ENCODE measurements at places on chromosomes 5 and 9. TPM values are rescaled to one million over a fixed set of nuclear protein-coding genes. Genes with fewer than 3 reads are reported as not detected.

GRCh38 chr9:110033869-110034268 lies 174.1 kb downstream of the C9orf152 start:
- H3K4me3 ChIP-seq: no peak overlapping the region
- H3K27me3 ChIP-seq: no peaks in the 10 kb centered on the region
- no peak for DNase-seq
- H3K36me3 ChIP-seq: no peaks in the 10 kb centered on the region

DNA sequence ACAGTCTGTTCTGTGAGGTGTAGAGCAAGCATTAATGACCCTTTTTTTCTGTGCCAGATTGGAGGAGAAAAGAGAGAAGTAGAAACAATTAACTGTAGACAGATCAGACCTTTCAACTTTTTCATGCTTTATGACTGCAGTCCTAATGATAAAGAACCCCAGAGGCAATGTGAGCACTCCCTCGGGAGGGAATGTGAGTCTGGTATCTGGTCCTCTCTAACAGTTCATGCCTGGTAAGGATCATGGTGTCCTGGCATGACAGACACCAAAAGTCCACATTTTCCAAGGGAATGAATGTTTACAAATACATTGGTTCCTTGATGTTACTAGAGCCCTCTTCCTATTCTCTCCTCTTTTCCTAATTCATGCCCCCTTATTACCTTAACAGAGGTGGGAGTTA lies 70.3 kb downstream of the MTAP start:
- DNase-seq: no peak
- no peak overlapping the region for H3K27ac ChIP-seq
- H3K4me1 ChIP-seq: peaks cover 3% of the 10 kb centered on the region

DNA sequence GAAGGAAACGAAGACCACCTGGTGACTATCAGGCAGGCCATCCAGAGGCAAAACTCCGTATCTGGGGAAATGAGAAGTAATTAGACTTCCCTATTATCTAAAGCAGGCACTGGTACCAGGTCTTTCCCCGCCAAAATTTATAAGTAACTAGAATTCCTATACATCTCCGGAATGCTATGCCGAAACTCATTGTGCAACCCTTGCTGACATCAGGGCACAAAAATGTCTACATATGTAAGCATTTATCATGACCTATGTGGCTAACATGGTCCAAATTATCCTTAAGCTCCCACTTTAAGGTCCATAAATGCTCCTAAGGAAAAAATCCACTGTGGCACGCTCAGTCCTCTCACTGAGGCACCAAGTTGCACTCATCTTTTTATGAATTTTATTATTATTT lies 17.8 kb downstream of the ACTL7B start:
- H3K27ac ChIP-seq: no peak overlapping the region
- peaks cover 31% of the 10 kb centered on the region for H3K4me1 ChIP-seq
- no peaks in the 10 kb centered on the region for H3K27me3 ChIP-seq
- no peak for DNase-seq
- H3K36me3 ChIP-seq: no peaks in the 10 kb centered on the region

- H3K27ac ChIP-seq: no peak overlapping the region
- H3K27me3 ChIP-seq: no peaks in the 10 kb centered on the region
- H3K4me3 ChIP-seq: no peak overlapping the region
- DNase-seq: no peak
- H3K4me1 ChIP-seq: peaks cover 33% of the 10 kb centered on the region
Observed at GRCh38 chr5:102289251-102289899, 6.7 kb downstream of the SLCO4C1 start.

- peaks cover 3% of the 10 kb centered on the region for H3K27me3 ChIP-seq
- H3K4me3 ChIP-seq: no peak overlapping the region
- no peaks in the 10 kb centered on the region for H3K4me1 ChIP-seq
- H3K27ac ChIP-seq: no peak overlapping the region
- DNase-seq: no peak
Observed at GRCh38 chr5:163645421-163646416, 140.3 kb downstream of the MAT2B start.

GRCh38 chr5:173953528-173954090 lies 35.4 kb upstream of the C5orf47 start:
- H3K36me3 ChIP-seq: peaks cover 75% of the 10 kb centered on the region
- H3K4me1 ChIP-seq: no peaks in the 10 kb centered on the region
- no peaks in the 10 kb centered on the region for H3K27me3 ChIP-seq
- no peak for DNase-seq
- no peak overlapping the region for H3K27ac ChIP-seq
- H3K4me3 ChIP-seq: no peak overlapping the region

DNA sequence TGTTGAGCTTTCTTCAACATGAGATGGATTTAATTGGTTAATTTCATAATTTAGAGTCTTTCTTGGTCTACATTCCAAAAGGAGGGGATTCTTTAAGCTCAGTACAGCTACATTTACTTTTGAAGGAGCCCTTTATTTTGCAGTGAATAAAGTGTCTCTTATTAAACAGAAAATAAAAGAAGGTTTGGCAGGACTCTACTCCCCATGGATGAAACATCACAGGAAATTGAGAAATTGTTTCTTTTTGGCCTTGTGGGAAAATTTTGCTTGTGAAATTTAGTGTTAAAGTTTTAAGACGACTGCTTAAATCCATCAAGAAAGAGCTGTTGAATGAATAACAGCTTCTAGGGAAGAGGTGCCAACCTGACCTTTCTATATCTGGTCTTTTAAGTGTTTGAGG lies 187.7 kb downstream of the NTRK2 start:
- H3K4me3 ChIP-seq: no peak overlapping the region
- no peaks in the 10 kb centered on the region for H3K36me3 ChIP-seq
- no peaks in the 10 kb centered on the region for H3K4me1 ChIP-seq
- H3K27me3 ChIP-seq: no peaks in the 10 kb centered on the region

DNA sequence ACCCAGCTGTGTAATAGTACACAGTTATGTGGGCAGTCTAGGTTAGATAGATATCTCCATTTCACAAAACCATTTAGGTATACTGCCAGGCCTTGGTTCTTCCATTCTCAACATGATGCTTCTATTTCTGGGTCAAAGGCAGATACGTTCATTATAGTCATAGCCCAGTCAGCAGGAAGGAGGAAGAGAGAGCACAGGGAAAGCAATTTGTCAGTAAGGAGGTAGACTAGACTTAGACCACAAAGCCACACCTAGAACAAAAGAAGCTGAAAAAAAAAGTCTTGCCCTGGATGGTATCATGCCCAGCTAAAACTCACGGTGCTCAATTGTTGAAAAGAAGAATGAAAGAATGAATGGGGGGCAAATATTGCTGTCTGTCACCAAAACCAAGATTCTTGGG lies 7.6 kb downstream of the INVS start:
- no peak for DNase-seq
- no peak overlapping the region for H3K27ac ChIP-seq
- H3K4me3 ChIP-seq: no peak overlapping the region
- no peaks in the 10 kb centered on the region for H3K4me1 ChIP-seq
- no peaks in the 10 kb centered on the region for H3K27me3 ChIP-seq

- H3K27me3 ChIP-seq: no peaks in the 10 kb centered on the region
- H3K36me3 ChIP-seq: peaks cover 3% of the 10 kb centered on the region
- H3K4me3 ChIP-seq: no peak overlapping the region
- DNase-seq: no peak
Observed at GRCh38 chr9:5835808-5836207, 2.9 kb upstream of the ERMP1 start.

DNA sequence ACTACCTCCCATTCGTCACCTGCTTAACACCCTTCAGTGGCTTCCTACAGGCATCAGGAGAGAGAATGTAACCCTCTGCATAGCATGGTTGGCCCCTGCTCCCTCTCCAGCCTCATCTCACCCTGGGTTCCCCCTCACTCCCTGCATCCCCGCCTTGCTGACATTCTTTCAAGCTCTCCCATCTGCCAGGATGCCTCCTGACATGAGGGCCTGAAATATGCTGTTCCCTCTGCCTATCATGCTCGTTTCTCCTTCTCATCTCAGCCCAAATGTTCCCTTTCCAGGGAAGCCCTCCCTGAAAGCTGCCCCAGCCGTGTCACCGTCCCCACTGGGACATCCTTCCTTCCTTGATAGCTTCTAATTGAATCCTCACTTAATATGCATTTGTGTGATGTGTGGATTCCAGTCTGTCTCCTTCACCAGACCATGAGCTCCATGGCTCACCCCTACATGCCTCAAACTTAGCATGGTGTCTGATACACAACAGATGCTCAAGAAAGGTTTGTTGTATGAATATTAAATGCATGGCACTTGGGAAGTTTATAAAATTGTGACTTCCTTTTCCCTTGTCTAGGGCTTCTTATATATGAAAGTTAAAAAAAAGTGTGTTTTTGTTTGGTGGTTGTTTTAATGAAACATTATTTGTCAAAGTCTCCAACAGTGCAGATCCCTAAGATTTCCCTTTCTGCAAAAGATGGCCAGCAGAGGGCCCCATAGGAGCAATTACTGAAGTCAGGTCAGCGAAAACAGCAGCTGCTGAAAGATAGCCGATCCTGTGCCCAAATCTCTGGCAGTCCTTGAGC lies 7.3 kb upstream of the C5orf58 start:
- no peaks in the 10 kb centered on the region for H3K36me3 ChIP-seq
- no peaks in the 10 kb centered on the region for H3K27me3 ChIP-seq
- no peak overlapping the region for H3K27ac ChIP-seq
- DNase-seq: no peak
- H3K4me1 ChIP-seq: no peaks in the 10 kb centered on the region

DNA sequence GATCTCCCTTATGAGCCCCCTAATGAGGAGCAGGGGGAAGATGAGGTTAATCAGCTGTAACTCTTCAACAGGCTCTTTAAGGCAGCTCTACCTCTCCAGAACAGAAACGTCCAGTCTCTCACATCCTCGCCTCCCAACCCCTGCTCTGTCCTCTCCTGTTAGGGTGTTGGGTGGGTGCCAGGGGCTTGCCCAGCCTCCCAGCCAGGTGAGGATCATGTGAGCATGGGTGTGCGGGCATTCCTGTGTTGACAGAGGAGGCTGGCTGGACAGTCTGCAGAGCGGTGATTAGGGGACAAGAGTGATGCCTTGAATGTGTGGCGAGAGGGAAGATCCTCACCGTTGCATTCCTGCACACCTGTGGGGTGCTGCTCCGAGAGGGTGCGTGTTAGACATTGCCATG lies 51.7 kb downstream of the CCDC180 start:
- peaks cover 6% of the 10 kb centered on the region for H3K4me1 ChIP-seq
- H3K27ac ChIP-seq: no peak overlapping the region
- no peak for DNase-seq
- no peaks in the 10 kb centered on the region for H3K27me3 ChIP-seq

GRCh38 chr5:67002832-67003684 lies 193.5 kb downstream of the CD180 start:
- H3K4me1 ChIP-seq: peaks cover 30% of the 10 kb centered on the region
- H3K27ac ChIP-seq: peak overlapping the region; percentile 72
- no peaks in the 10 kb centered on the region for H3K27me3 ChIP-seq
- DNase-seq: no peak
- H3K36me3 ChIP-seq: no peaks in the 10 kb centered on the region
- peak overlapping the region; percentile 24 for H3K4me3 ChIP-seq

- H3K27me3 ChIP-seq: no peaks in the 10 kb centered on the region
- H3K27ac ChIP-seq: no peak overlapping the region
- no peak overlapping the region for H3K4me3 ChIP-seq
- no peak for DNase-seq
Observed at GRCh38 chr9:17402309-17402708, 176.6 kb upstream of the SH3GL2 start.

DNA sequence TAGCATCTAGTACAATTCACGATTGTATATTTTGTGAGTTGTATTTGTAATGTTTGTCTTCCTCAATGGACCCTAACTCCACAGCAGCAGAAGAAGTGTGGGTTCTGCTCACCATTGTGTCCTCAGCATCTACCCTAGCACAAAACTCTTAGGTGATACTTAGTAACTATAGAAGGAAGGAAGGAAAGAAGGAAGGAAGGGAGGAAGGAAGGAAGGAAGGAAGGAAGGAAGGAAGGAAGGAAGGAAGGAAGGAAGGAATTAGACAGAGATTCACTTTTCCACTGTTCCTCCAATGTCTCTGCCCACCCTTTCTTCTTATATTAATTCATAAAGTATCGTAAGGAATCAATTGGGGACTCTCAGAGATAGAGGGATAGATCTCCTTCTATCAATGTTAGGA lies 288.2 kb downstream of the NFIB start:
- H3K4me1 ChIP-seq: no peaks in the 10 kb centered on the region
- H3K4me3 ChIP-seq: no peak overlapping the region
- no peak for DNase-seq
- no peaks in the 10 kb centered on the region for H3K36me3 ChIP-seq
- no peaks in the 10 kb centered on the region for H3K27me3 ChIP-seq

DNA sequence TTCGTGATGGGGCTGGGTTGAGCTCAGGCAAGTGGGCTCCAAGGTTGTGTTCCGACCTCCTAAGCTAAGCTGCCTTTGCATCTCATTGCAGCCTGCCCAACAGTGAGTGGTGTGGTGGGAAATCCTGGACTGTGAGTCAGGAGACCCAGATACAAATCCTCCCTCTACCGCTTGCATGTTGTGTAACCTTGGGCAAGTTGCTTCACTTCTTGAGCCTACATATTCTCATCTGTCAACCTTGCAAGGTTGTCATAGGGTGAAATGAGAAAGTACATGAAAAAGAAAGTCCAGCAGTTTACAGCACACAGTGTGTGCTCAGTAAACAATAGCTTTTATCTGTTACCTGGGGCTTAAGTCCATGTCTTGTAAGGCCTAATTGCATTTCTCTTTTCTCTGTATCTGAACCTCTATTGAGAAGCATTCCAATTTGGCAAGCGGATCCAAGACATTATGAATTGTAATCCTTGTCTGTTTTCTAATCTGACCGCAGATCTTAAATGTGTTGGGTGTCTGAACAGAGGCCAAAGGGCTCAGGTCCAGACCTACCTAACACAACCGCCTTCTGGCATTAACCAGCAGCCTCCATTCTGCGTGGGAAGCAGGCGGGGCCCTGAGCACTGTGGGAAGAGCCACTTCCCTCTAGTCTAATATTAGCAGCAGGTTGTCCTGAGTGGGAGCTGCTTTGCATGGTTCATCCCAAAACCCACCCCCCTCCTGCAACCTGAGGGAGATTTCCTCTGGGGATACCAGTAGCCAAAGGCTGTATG lies 1.8 kb upstream of the GALNT12 start:
- DNase-seq: no peak
- H3K27me3 ChIP-seq: peaks cover 19% of the 10 kb centered on the region
- H3K4me1 ChIP-seq: peaks cover 18% of the 10 kb centered on the region
- H3K36me3 ChIP-seq: no peaks in the 10 kb centered on the region

GRCh38 chr9:108664309-108665255 lies 191.2 kb downstream of the ACTL7B start:
- no peak overlapping the region for H3K4me3 ChIP-seq
- DNase-seq: no peak
- no peaks in the 10 kb centered on the region for H3K27me3 ChIP-seq

The TTC33 gene
- total RNA-seq: 9.2 TPM

The DMRT2 gene
- not detected for total RNA-seq

The PLEKHG4B gene
- not detected for total RNA-seq

The NEUROG1 gene
- total RNA-seq: not detected

The TNC gene
- not detected for total RNA-seq
